ENCODE measurements at places on chromosomes 4 and X.

DNA sequence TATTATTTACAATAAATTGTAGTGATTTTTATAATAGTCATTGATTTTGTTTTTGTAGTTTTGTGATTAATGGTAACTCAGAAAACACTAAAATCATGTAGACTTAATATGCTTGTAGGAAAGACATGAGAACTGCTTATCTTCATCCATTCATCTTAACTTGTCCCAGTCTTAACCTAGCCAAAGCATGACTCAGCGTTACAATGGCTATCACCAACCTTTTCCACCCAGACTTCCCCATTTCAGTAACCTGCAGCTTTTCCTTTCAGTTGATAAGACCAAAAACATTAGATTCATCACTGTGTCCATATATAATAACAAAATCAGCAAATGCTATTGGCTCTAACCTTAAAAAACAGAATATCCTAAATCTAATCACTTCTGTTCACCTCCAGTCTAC, 106.2 kb upstream of the KLF8 start:
- no peak for DNase-seq

- DNase-seq: no peak
These were observed 352.8 kb downstream of the DHRSX start for GRCh38 chrX:2147928-2148327.

DNA sequence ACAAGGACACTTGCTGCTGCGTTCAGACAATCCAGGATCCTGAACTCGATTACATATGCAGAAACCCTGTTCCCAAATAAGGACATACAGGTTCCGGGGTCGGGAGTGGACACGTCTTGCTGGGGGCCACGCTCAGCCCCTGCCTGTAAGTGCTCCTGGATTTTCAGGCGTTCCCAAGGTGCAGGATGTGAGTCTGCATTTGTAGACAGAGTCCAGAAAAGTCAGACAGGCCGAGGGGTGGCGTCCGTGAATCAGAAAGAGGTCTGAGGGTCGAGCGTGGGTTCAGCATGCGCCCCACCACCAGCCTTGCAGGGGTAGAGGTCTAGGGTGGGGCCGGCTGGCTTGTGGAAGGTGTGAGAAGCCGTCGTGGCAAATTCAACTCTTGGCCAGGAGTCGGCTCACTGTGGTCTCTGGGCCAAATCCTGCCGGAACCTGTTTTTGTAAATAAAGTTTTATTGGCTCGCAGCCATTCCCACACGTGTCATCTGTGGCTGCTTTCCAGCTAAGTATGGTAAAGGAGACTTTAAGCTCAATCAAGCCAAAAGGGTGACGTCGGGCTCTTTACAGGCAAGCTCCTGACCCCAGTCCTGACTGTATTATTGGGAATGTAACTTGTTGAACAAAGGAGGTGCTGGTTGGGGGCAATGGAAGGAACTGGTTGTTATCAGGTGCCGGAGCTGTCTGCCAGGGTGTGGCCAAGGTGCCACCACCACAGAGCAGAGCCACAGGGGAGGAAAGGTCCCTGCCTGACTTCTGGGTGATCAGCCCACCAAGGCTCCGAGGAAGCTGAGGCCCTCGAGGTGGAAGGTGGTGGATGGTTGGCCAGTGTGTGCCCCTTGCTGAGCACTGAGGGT, 7.4 kb downstream of the DOK7 start:
- DNase-seq: no peak

- DNase-seq: no peak
These were observed 13.7 kb downstream of the ABHD18 start for GRCh38 chr4:127978930-127979329.

GRCh38 chrX:150813922-150814321, 84.5 kb downstream of the CD99L2 start:
- no peak for DNase-seq

GRCh38 chrX:107741404-107741790, 34.2 kb downstream of the TSC22D3 start:
- no peak for DNase-seq

GRCh38 chrX:124269881-124270280, 62.6 kb upstream of the TEX13D start:
- no peak for DNase-seq

GRCh38 chr4:152424977-152425376, 110.9 kb downstream of the FBXW7 start:
- no peak for DNase-seq

- DNase-seq: no peak
These were observed 63.5 kb upstream of the PJA1 start for GRCh38 chrX:69228732-69229131.

- DNase-seq: no peak
These were observed 69.8 kb upstream of the LIMCH1 start for GRCh38 chr4:41468122-41468521.

GRCh38 chrX:154655346-154655745, 2.0 kb upstream of the CTAG2 start:
- DNase-seq: no peak

- no peak for DNase-seq
These were observed 94.1 kb downstream of the GC start for GRCh38 chr4:71689822-71690221.

- no peak for DNase-seq
These were observed 229.9 kb upstream of the TTC29 start for GRCh38 chr4:147175460-147176025.

GRCh38 chrX:56761167-56761566, 32.1 kb downstream of the NBDY start:
- no peak for DNase-seq

- no peak for DNase-seq
These were observed 82.7 kb downstream of the MANBA start for GRCh38 chr4:102678107-102678506.

GRCh38 chr4:11178433-11178832, 250.3 kb downstream of the HS3ST1 start:
- DNase-seq: no peak

- DNase-seq: no peak
These were observed 176.2 kb upstream of the CXorf66 start for GRCh38 chrX:140141444-140142029.

- no peak for DNase-seq
These were observed 103.7 kb downstream of the ADRA2C start for GRCh38 chr4:3869661-3870566.

DNA sequence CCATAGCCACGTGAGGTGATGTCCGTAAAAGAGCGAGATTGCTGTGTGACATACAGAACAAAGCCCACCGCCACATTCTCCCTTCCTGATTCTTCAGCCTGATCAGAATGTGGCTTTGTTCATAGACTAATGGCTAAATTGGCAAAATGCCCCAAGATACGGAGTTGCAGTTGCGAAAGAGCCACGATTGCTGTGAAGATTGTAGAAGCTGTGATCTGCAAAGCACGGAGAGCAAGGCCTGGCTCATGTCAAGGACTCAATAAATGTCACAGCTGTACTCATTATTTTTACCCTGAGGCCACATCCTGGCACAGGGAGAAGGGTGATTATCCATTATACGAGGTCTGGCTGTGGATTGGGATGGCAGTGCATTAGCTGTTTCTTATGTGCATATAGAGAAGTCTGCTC, 34.2 kb downstream of the ARSD start:
- DNase-seq: no peak

DNA sequence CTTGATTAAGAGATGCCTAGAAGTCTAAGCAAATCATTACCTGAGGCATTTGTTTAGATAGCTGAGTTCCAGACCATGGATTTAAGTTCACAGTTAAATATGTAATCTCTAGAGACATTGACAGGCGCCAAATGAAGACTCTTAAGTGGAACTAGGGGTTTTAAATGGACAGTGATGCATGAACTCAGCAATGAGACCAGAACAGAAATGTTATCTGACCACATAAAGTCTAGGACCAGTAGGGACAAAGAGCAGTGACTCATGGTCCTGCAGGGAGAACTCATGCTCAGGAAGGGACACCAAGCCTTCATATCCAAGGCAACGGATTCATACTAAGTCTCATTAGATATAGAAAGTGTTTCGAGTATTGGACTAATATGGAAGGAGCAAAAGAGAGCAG, 152.3 kb downstream of the PPARGC1A start:
- no peak for DNase-seq

DNA sequence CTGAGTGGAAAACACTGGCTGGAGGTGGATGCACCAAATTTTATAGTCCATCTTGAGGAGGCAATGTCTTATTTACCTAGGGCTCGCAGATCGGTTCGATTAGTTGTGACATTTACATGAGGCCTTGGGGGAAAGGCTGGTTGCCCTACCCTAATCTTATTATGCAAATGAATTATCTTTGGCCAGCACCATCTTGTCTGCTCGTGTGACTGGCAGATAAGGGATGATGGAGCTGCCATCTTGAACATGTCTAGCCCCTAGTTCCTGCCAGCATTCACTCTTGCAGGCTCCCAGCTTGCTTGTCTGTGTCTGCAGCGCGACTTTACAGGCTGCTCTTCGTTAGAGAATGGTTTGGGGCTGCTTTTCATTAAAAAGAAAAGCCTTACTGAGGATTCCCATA, 61.9 kb downstream of the SEC24B start:
- no peak for DNase-seq

- DNase-seq: no peak
These were observed 71.1 kb upstream of the KCNIP4 start for GRCh38 chr4:22019676-22020075.

GRCh38 chr4:158302076-158302866, 92.0 kb downstream of the TMEM144 start:
- DNase-seq: no peak

DNA sequence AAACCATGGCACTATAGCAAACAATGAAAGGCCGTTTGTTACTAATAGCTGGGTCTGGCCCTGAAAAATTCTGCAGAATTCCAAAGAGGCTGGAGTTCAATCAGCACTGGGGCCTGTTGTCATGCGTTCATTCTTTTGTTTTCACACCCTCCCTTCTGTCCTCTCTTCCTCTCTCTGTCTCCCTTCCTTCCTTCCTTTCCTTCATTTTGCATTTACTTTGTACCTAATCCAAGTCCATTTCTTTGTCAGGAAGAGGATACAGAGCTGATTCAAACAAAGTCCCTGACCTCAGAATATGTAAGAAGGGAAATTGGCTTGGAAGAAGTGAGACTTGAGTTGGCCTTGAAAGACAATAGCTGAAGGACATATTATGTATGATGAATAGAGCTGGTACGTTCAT, 119.6 kb upstream of the LDB2 start:
- no peak for DNase-seq

DNA sequence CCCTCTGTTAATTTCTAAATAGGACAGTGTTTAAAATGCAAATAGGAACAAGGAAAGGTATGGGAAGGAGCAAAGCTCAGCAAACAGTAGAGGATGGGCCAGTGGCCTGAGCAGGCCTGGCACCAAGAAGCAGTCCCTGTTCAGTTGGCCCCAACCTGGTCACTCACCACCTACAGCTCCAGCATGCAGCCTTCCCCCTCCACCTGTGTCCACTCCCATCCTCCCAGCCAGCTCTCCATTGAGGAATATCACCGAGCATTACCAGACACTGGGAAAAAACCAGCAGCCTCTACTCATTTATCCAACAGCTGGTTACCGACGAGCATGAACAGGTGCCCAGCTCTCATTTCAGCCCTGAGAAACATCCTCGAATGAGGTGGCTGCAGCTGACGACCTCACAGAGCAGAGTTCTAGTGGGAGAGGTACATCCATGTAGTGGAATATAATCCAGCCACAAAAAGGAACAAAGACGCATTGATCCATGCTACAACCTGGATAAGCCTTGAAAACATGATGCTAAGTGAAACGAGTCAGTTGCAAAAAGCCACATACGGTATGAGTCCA, 25.6 kb downstream of the CD99L2 start:
- DNase-seq: no peak

GRCh38 chr4:184649971-184650855, 675 bp downstream of the PRIMPOL start:
- no peak for DNase-seq

- no peak for DNase-seq
These were observed 64.5 kb upstream of the MMAA start for GRCh38 chr4:145554691-145555090.

- DNase-seq: no peak
These were observed 436.3 kb downstream of the KLHL13 start for GRCh38 chrX:117680286-117680685.

- no peak for DNase-seq
These were observed 245.1 kb downstream of the PPP3CA start for GRCh38 chr4:101102114-101102742.

DNA sequence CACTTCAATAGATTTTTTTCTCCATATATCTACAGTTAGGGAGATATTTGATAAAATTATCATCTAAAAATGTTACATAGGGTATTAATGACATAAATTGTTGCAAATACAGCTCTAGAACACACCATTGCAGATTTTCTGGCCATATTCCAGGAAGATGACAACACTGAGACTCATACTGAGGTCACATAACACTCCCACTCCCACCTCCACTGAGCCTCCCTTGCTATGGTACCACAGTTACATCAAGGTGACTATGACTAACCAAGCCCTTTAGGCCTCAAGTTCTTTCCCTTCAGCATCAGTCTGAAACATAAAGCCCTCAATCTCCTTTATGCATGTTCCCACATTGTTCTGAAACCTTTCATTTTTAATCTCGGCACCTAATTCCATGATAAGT, 932.0 kb upstream of the IGFBP7 start:
- no peak for DNase-seq

- DNase-seq: no peak
These were observed 31.8 kb downstream of the HPGD start for GRCh38 chr4:174490451-174490961.

DNA sequence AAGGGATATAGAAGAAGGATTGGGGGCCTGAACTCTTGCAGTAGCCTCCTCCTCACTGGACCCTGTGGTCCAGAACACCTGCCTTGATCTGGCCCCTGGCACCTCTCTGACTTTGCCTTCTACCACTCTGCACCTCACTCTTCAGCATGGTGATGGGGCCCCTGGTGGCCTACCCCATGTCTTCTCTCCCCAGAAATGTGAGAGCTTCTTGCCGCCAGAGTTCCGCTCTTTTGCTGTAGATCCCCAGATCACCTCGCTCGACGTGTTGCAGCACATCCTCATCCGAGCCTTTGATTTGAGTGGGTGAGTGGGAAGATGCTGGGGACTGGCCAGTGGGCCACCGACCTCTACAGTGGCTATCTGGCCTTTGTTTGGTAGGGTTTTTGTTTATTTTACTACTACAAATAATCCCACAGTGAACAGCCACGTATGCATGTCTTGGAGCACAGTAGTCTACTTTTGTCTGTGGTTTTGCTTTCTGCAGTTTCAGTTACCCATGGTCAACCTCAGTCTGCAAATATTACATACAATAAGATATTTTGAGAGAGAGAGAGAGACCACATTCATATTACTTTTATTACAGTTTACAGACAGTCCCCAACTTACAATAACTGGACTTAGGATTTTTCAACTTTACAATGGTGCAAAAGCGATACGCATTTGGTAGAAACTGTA, 1.8 kb downstream of the TBC1D25 start:
- DNase-seq: no peak

DNA sequence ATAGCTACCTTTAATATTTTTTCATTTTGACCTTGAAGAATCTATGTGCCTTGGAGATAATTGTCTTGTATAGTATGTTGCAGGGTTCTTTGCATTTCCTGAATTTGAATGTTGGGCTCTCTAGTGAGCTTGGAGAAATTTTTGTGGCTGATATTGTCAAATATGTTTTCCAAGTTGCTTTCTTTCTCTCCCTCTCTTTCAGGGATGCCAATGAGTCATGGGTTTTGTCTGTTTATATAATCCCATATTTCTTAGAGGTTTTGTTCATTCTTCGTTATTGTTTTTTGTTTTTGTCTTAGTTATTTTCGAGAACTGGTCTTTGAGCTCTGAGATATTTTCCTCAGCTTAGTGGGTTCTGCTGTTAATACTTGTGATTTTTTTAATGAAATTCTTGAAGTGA, 20.7 kb downstream of the RAB40AL start:
- DNase-seq: no peak

Measured in activated CD4-positive, CD25-positive, alpha-beta regulatory T cell treated with anti-CD3 and anti-CD28 coated beads, Interleukin-2, amount 50 U/mL, for 16 hours (primary cell).